ENCODE measurements at places on chromosomes 12 and 14. TPM values are rescaled to one million over a fixed set of nuclear protein-coding genes. Genes with fewer than 3 reads are reported as not detected.

GRCh38 chr12:39401459-39401858 is 41.5 kb downstream of the KIF21A start:
- no peak for DNase-seq

DNA sequence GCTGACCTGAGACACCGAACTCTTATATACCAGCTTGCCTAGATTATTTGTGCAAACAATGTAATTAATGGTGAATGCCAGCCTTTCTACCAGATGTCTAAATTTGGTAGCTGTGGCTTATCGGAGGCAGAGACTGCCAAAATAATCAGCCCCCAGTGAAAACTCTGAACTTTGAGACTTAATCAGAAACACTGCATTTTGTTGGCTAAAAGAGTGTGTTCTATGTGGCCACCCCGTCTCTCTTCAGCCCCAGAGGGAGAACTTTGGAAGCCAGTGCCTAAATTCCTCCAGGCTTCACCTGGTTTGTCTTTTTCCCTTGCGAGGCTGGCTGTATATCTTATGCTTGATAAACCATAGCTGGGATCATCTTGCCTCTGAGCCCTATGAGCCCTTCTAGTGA is 90.1 kb downstream of the LMNTD1 start:
- no peak for DNase-seq

DNA sequence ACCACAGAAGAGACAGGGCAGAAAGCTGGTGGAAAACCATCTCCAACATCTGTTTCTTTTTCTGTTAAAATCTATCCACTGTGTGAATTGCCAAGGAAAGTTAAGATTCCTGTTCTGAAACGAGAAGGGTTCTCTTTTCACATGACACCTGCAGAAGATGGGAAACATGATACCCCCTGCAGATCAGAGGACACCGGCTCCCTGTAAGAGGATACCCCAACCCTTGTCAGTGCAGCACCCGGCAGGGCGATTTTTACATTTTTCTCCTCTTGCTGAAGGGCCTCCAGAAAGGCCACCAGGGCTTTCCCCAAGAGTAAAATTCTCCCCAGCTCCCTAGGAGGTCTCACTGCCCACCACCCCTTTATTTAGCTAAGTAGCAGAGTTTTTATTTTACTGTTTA is 48.2 kb downstream of the DPF3 start:
- no peak for DNase-seq

- DNase-seq = no peak
Observed at GRCh38 chr12:19161216-19161615, 31.7 kb downstream of the PLEKHA5 start.

- DNase-seq = no peak
Observed at GRCh38 chr12:56474389-56474788, 6.0 kb downstream of the SPRYD4 start.

GRCh38 chr12:52162981-52163380 is 28.8 kb downstream of the KRT80 start:
- no peak for DNase-seq

DNA sequence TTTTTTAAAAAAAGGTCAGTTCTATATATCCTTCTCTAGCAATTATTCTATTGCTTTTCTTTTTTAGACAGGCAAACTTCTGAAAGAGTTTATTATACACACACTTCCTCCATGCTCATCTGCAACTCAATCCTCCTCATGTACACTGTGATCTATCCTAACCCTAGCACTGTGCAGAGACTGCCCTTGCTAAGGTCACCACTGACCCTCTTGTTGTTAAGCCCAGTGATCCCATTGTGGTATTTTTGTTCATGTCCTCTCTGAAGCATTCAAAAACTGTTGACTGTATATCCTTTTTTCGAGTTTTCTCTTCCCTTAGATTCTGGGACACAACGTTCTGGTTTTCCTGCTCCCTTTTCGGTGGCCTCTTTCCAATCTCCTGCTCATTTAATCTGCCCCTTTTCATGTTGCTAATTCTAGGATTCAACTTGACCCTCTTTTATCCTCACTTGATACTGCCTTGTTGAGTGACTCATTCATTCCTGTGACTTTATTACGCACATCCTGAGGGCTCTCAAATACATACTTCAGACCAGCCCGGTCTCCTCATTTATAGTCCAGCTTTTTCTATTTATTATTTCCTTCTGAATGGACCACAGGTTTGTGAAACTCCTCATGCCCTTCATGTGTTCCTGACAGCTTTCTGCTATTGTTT is 53.9 kb upstream of the PTPRB start:
- DNase-seq = no peak

DNA sequence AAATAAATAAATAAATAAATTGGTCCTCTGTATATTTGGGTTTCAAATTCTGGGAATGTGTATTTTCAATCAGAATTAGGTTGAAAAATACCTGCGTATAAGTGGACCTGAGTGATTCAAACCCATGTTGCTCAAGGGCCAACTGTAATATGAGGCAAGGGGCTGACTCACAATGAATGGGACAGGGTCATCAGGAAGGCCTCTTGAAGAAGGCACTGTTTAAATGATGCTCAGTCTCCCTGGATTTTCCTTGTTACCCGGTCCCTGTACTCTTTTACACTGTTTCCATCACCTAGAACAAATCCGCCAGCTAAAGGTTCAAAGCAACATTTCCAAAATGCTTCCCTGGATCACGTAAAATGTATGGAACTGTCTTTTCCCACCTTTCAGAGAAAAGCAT is 3.8 kb downstream of the PSMB5 start:
- DNase-seq = no peak

DNA sequence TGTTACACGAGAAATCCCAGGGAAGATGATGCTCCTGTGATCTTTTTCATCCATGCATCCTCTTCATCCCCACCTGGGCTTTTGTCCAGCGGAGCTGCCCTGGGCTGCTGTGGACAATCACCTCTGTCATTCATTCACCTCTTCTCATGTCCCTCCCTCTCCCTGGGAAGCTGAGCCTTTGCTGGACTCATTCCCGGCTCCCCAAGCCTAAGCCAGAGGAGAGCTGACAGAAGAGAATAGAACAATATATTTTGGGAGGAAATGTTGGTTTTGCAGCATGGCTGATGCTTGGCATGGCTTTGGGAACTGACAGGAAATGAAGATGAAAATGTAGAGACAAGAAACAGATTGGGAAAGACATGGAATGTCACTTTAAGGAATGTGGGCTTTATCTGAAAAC is 177.4 kb downstream of the DICER1 start:
- DNase-seq = no peak

GRCh38 chr12:54631551-54631950 is 3.1 kb downstream of the LACRT start:
- no peak for DNase-seq

- no peak for DNase-seq
Observed at GRCh38 chr14:53663709-53664108, 292.9 kb downstream of the BMP4 start.

GRCh38 chr12:131390412-131391334 is 320.2 kb upstream of the SFSWAP start:
- no peak for DNase-seq

DNA sequence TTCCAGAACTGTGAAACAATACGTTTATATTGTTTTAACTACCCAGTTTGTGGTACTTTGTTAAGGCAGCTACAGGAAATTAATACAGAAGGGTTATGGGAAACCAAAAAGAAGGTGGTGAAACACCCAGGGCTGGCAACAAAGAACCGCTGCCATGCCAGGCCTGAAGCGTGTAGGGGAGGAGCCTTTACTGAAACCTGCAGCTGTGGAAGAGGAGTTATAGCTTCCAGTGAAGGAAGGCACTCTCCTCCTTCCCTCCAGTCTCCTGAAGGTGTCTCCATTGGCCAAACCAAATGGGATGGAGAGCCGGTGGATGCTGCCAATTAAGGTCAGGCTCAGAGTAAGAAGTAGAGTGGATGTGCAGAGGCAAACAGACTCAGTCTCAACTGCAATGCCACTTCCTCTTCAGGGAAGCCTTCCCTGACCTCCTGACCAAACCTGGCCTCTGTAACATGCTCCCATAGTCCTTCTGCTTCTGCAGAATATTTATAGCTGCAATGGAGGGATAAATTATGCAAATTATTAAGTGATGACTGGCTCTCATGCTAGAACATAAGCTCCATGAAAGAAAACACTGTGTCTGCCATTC is 168.3 kb downstream of the DAD1 start:
- no peak for DNase-seq

DNA sequence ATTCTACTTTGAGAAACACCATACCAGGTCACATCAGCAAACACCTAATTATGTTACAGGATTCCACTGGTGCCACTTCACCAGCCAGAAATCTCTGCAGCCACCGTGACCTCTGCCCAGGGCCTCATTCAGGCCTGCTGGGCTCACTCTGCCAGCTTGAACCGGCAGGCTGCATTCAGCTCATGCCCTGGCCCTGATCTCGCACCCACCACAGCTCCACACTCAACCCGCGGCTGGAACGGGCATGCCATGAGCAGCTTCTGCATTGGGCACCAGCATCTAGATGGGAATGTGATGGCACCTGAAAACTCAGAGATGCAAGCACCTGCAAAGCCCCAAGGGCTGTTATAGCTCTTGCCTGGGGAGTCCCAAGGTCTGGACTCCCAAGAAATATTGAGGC is 168.7 kb downstream of the DPY19L2 start:
- no peak for DNase-seq

- DNase-seq = no peak
Observed at GRCh38 chr12:3551976-3552725, 61.1 kb downstream of the PRMT8 start.

DNA sequence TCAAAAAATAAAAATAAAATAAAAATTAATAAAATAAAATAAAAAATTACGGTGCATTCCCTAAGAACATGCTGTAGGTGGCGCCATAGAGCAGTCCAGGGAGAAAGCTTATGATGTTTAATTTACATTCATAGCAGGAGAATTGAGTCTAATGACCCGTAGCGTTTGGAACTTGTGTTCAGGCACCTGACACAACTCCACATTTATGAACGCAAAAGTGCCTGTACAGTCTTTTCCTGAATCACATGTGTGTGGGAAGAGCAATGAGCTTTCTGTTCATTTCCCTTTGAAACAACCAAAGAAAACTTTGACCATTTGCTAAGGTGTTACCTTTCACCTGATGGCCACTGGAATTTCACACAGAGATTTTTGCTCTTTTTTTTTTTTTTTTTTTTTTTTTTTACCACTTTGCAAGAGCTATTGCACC is 60.6 kb upstream of the KCNA1 start:
- DNase-seq = peak; percentile 17

- no peak for DNase-seq
Observed at GRCh38 chr14:34229140-34229539, 232.9 kb downstream of the SPTSSA start.

GRCh38 chr12:1972856-1973317 is 31.4 kb downstream of the DCP1B start:
- DNase-seq = no peak

The ACACB gene
- 12.3 TPM for total RNA-seq

The PLEKHA5 gene
- 6.3 TPM for total RNA-seq

The MUCL1 gene
- total RNA-seq = not detected

The TTC5 gene
- 10.0 TPM for total RNA-seq

The GCN1 gene
- 175 TPM for total RNA-seq

The NPFF gene
- total RNA-seq = not detected

The SAMD15 gene
- 1.4 TPM for total RNA-seq

The LRRC43 gene
- 1.5 TPM for total RNA-seq

The GPR137C gene
- 2.7 TPM for total RNA-seq

The FERMT2 gene
- 33.3 TPM for total RNA-seq

The PLD4 gene
- total RNA-seq = 0.15 TPM

The KRT6A gene
- not detected for total RNA-seq

The GLS2 gene
- total RNA-seq = 1.3 TPM
